ENCODE measurements at places on chromosomes 3 and 15.

DNA sequence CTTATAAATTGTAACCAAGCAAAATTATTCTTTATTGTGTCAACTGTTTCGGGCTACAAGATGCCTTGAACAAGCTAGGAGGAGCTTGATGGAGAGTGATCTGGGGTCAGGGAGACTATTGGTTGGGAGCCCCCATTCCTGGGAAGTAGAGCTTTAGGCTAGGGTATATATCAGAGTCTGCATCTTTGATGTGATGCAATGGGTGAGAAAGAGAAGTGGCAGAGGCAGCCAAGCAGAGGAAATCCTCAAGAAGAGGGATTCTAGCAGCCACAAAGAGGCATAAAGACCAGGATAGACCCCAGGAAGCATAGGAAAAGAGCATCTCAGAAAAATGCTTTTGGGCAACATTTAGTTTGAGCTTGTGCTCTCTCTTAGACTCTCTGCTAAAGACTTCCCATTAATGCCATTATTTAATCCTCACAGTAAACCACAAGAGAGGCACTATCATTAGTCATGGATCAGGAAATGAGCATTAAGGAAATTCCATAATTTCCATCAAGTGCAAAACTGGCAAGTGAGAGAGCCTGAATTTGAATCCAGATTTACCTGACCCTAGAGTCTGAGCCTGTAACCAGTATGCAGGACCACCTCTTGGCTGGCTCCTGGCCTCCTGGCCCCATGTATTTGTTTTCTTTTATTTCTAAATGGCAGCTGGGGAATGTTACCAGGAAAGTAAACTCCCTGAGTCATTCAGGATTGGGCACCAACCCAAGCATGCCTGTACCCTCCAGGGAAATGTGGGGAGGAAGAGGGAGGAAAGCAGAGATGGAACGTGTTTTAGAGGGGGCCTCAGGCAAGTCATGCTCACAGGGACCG is 118.7 kb downstream of the RPL22L1 start:
- peak; percentile 98 for DNase-seq

DNA sequence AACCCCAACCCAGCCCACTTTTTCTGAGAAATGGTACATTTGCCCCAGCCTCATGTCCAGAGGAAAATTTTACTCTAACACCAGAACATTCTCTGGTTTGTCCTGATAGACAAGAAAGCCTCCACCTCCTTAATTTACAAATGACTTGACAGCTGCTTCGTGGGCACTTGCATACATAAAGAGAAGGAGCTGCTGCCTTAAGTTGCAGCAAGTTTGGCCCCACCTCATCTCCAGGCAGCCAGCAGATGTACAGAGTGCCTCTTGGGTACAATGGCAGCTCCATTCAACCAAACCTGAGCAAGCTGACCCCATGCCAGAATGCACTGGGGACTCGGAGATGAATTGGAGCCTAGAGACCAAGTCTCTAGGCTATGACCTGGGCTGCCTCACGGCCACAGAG is 6.2 kb upstream of the H1-8 start:
- DNase-seq, result no peak

GRCh38 chr3:99972380-99973104 is 141.8 kb downstream of the FILIP1L start:
- no peak for DNase-seq

GRCh38 chr3:123244128-123244527 is 42.4 kb downstream of the SEC22A start:
- DNase-seq, result no peak

Data from HS-27A (cell line).